ENCODE measurements at places on chromosomes 11 and 22.

DNA sequence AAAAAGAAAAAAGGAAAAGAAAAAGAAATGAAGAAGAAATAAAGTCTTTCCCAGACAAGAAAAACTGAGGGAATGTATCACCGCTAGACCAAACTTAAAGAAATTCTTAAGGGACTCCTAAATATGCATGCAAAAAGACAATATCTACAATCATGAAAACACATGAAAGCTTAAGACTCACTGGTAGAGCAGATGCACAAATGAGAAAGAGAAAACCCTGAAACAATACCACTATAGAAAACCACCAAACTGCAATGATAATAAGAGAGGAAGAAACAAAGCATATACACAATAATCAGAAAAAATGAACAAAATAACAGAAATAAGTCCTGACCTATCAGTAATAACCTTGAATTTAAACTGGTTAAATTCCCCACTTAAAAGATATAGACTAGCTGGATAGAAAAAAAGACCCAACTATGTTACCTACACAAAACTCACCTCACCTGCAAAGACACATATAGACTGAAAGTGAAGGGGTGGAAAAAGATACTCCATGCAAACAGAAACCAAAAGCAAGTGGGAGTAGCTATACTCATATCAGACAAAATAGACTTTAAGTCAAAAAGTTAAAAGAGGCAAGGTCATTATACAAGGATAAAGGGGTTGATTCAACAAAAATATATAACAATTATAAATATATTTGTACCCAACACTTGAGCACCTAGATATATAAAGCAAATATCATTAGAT is 61.3 kb upstream of the NARS2 start:
- DNase-seq = no peak

GRCh38 chr11:3021125-3021524 is 29.0 kb upstream of the NAP1L4 start:
- peak; percentile 64 for DNase-seq

GRCh38 chr22:42907404-42908373 is 50.6 kb upstream of the ARFGAP3 start:
- DNase-seq = no peak

GRCh38 chr11:128981254-128981653 is 38.6 kb upstream of the TP53AIP1 start:
- DNase-seq = no peak

DNA sequence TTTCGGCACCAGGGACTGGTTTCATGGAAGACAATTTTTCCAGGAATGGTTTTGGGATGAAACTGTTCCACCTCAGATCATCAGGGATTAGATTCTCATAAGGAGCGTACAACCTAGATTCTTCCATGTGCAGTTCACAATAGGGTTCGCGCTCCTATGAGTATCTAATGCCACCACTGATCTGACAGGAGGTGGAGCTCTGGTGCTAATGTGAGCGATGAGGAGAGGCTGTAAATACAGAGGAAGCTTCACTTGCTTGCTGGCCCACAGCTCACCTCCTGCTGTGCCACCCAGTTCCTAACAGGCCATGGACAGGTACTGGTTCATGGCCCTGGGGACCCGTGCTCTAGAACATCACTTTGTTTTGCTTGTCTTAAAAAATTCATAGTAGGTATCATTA is 41.8 kb upstream of the AMPD3 start:
- DNase-seq = peak; percentile 71

- peak; percentile 40 for DNase-seq
Observed at GRCh38 chr11:116840224-116840745, 2.9 kb upstream of the APOA1 start.

DNA sequence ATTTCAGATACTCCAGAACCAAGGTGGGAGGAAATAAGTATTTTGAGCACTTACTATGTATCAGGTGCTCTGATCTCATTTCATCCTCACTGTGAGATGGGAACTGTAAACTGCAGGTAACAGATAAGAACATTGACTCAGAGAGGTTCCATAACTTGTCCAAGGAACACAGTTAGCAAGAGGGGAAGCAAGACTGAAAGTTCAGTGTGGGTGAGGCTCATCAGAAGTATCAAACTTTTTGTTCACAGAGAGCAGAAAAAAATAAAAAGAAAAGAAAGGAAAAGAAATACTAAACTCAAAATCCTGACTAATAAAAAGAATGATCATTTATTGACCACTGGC is 37.1 kb downstream of the RAB30 start:
- no peak for DNase-seq

DNA sequence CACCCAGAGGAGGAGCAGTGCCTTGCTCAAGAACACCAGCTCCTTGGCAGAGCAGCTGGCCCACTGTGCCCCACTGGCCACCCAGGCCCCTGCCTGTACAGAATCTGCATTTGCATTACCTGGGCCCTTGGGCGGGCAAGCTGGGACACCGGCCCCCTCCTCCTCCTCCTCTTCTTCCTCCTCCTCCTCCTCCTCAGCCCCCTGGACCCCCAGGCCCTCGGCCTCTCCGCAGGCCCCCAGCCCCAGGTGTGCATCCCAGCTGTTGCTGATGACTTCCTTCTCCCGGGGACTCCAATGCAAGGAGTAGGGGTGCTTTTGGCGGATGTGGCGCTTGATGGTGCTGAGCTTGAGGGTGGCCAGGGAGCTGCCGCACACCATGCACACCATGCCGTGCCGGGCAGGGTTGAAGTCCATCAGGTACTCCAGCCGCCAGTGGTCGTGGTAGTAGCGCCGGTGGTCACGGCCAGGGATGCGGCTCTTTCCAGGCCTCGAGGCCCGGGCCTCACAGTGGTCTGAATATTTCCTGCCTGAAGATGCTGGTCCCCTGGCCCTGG is 2.8 kb downstream of the ZFTA start:
- no peak for DNase-seq

DNA sequence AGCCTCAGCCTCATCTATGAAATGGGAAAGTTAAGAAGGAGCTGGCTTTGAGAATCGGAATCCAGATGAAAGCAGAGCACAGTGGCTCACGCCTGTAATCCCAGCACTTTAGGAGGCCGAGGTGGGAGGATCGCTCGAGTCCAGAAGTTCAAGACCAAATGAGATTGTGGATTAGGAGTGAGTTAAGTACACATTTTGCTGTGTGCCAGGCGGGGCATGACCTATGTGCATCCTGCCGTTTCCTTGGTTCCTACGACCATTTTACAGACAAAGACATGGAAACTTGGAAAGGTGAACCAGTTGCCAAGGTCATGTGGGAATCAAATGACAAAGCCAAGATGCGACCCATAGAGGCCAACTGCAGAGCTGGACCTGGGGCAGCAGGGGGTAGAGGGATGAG is 4.2 kb downstream of the PLA2G3 start:
- DNase-seq = no peak

DNA sequence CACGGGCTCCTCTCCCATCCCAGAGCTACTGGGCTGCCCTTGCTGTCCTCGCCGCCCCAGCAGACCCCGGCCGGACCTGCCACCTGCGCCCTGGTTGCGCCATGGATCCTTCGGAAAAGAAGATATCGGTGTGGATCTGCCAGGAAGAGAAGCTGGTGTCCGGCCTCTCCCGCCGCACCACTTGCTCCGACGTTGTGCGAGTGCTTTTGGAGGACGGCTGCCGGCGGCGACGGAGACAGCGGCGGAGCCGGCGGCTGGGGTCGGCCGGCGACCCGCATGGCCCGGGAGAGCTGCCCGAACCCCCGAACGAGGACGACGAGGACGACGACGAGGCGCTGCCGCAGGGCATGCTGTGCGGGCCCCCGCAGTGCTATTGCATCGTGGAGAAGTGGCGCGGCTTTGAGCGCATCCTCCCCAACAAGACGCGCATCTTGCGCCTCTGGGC is 382 bp downstream of the RASSF10 start:
- DNase-seq = no peak

- no peak for DNase-seq
Observed at GRCh38 chr11:61800331-61801281, 7.9 kb downstream of the FEN1 start.

DNA sequence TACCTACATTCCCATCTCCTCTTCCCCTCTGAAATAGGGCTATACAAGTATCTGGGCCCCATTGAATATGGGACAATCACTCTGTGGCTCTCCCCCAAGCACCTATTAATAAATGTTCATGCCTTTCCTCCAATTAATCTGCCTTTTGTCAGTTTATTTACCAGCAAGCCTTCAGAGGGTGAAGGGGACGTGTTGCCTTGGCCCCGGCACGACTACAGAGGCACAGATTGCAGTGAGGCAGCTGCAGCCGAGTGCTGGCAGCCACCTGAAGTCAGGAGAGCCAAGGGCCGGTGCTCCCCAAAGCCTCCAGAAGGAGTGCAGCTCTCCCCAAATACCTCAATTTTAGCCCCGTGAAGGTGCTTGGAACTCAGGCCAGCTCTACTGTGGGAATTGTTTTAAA is 580.9 kb upstream of the B3GAT1 start:
- DNase-seq = no peak

GRCh38 chr11:18501629-18502028 is 25.1 kb downstream of the TSG101 start:
- DNase-seq = no peak

DNA sequence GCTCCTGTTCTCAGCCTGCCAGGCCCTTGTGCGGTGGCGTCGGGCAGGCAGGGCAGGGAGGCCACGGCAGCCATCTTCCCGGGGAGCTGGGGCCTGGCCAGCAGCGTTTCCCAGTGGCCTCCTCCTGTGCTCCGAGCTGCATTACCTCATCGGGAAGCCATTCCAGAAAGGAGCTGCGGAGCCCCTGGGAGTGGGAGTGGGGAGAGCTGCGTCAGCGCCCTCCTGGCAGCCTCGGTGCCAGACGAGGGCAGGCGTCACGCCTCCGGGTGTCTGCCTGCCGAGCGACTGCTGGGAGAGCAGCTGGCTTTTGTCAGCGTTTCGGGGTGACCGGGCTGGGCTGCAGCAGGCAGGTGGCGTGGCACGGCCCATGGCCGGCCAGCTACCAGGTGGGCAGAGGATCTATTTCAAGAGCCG is 30.9 kb upstream of the WNT7B start:
- no peak for DNase-seq

GRCh38 chr11:37963440-37963839 is 1365.4 kb upstream of the RAG2 start:
- DNase-seq = no peak
